ENCODE measurements at places on chromosomes 13 and 19. TPM values are rescaled to one million over a fixed set of nuclear protein-coding genes. Genes with fewer than 3 reads are reported as not detected.

Gene MOB3A
- polyA plus RNA-seq: 40.1 TPM

Gene SERPINE3
- not detected for polyA plus RNA-seq

Gene UPF1
- polyA plus RNA-seq: 52.9 TPM

Gene SULT2B1
- 0.30 TPM for polyA plus RNA-seq

- DNase-seq: no peak
These were observed 112.6 kb downstream of the KCTD12 start for GRCh38 chr13:76773448-76774094.
